ENCODE measurements at places on chromosomes 6 and 20. TPM values are rescaled to one million over a fixed set of nuclear protein-coding genes. Genes with fewer than 3 reads are reported as not detected.

- no peak for DNase-seq
These were observed 95.1 kb upstream of the PTPN1 start for GRCh38 chr20:50415021-50415515.

- DNase-seq, result no peak
These were observed 46.9 kb upstream of the POU3F2 start for GRCh38 chr6:98787435-98787834.

DNA sequence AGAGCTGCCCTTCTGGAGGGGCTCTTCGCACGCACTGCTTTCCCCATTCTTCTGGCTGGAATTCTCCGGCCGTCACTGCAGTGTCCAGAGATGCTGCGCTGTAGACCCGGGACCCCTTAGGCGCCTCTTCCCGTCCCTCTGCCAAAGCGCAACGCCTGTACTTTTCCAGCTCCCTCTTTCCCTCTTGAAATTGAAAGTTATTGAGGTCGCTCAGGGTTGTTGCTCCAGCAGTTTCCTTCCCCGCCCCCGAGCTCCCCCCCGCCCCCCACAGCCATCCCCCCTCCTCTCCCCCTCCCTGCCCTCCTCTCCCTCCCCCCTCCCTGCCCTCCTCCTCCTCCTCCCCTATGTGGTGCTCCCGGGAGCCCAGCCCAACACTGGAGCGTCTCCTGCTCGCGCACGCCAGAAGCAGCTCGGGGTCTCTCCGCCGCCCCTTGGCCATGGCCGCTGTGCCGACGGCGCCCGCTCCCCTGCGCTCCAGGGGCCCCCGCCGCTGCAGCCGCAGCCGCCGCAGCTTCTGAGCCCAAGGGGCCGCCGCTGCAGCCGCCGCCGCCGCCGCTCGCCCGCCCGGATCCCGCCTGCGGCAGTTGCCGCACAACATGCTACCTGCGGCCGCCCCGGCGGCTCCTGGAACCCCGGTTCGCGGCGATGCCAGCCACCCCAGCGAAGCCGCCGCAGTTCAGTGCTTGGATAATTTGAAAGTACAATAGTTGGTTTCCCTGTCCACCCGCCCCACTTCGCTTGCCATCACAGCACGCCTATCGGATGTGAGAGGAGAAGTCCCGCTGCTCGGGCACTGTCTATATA is at the start of gene RSPO3:
TSS of gene RSPO3 (plus strand) at position 374 of the 804 bp plus-strand sequence. CDS start 522 bp downstream, outside the sequence.
- no peak for DNase-seq

DNA sequence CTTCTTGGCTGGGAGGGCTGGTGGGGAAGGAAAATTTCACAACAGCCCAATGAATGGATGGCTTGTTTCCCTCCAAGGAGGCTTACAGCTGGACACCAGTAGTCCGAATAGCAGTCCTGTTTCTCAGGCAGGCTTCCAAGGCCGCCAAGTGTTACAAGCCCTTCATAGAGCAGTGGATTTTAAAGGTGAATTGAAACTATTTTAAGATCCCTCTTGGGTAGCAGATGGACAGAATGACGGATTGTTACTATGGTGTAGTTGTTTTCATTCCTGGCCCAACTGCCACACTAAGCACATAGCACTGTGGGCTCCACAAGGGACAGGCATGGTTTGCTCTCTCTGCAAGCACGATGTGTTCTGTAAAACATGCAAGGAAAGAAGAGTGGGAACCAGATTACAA is 203.3 kb upstream of the TAB2 start:
- DNase-seq, result no peak

DNA sequence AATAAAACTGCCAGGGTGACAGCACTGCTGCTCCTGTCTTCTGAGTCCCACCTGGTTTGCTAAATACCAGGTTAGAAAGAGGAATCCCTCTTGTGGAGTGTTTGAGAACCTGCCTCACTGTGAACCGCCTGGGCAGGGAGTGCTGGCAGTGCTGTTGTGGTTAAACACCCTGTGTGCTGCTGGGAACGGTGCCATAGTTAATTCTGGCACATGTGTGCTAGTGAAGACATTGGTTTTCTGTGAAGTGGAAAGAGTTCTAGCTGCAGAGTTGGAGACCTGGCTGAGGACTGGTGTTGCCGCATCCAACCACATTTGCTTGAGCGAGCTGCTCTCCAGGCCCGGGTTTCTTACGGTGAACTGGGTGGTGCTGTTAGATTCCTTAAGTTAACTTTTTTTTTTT is 72.7 kb downstream of the IGF2R start:
- no peak for DNase-seq

GRCh38 chr6:131101911-131102680 is 33.2 kb upstream of the AKAP7 start:
- DNase-seq, result no peak

DNA sequence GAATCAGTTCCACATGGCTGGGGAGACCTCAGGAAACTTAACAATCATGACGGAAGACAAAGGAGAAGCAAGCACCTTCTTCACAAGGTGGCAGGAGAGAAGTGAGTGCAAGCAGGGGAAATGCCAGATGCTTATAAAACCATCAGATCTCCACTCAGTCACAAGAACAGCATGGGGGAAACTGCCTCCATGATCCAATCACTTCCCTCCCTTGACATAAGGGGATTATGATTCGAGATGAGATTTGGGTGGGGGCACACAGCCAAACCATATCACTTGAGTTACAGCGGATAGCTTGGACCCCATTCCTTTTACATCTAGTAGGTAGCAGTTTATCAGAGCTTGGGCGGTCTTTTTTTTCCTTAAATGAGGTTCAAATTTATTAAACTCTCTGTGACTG is 19.1 kb downstream of the AFDN start:
- DNase-seq, result no peak

DNA sequence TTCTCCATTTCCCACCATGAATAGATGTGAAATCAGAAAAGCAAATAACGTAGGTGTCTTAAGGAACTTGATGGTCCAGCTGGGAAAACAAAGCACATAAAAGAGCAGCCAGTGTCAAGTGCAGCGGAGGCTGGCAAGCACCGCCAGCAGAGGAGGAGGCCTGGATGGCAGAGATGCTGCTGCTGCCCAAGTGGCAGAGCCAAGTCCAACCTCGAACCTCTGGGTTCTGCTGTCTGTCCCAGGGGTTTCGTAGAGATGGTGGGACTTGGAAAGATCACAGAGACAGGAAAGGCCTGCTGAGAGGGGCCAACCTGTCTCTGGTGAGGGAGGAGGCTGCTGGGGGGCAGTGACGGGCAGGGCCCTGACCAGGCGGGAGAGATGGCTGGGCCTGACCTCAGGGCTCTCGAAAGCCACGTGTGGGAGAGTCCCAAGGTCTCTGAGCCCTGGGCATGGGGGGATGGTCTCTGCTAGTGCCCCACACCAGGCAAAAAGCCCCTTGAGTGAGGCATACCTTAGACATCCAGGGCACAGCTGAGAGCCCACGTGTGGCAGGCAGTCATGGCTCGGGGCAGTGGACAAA is 77.3 kb downstream of the TCP11 start:
- no peak for DNase-seq

- DNase-seq, result no peak
These were observed 52.6 kb downstream of the EFCAB8 start for GRCh38 chr20:32911355-32911754.

- DNase-seq, result no peak
These were observed 115.2 kb upstream of the RNF24 start for GRCh38 chr20:4130404-4131189.

- no peak for DNase-seq
These were observed 3.5 kb upstream of the HLA-G start for GRCh38 chr6:29824144-29824543.

DNA sequence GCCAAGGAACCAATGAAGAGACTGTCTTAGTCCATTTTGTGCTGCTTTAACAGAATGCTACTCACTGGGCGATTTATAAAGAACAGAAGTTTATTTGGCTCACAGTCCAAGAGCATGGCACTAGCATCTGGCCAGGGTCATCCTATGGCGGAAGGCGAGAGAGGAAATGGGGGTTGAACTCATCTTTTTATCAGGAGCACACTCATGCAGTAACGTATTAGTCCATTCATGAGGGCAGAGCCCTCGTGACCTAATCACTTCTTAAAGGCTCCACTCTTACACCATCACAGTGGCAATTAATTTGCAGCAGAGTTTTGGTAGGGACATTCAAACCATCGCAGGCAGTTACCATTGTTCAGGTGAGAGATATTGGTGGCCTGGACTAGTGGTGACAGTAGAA is 8.5 kb downstream of the ARFGEF2 start:
- DNase-seq, result no peak

- no peak for DNase-seq
These were observed 57.4 kb upstream of the CEP85L start for GRCh38 chr6:118708744-118709143.

DNA sequence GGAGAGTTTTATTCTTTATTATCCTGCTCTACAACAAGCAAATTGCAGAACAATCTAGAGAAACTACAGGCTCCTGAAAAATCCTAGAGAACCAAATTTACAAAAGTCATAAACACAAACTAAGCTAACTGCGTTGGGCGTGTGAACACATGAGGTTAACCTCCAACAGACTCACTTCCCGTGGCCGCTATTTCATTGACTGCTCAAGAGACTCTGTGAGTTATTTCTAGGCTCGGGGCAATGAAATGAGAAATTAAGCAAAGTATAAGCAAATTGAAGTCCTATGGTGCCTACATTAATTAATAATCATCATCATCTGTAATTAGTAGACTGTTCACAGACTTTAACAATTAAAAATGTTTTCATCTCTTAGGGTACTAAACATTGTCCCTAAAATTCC is 100.0 kb downstream of the MBOAT1 start:
- no peak for DNase-seq

DNA sequence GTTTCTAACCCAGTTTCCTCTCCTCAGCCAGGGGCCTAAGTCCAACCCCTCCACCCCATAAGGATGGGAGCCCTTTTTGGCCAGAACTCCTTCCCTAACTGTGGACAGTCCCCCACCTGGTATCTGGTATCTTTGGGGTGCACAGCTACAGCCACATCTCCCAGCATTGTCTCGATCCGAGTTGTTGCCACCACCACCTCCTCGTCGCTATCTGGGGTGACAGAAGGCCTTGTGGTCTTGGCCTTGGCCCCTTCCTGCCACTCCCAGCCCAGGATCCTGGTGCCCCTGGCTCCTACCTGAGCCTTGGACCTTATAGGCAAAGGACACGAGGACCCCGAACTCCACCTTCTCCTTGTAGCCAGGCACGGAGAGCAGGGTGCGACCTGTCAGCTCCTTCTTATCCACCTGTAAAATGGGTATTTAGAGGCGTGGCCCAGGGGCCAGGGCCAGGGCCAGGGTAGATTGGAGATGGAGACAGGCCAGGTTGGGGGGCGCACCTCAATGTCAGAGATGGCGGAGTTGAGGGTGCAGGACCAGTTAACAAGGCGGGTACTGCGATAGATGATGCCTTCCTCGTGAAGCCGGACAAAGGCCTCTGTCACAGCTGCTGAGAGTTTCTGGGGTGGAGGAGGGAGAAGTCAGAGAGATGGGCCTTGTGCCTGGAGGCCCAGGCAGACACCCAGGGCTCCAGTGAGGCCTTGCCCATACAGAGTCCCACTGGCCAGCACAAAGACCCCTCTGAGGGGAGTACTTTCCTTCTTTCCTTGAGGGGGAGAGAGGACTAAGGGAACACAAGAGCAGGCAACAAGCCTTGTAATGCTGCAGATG is 7.2 kb upstream of the VWA7 start:
- DNase-seq, result no peak

DNA sequence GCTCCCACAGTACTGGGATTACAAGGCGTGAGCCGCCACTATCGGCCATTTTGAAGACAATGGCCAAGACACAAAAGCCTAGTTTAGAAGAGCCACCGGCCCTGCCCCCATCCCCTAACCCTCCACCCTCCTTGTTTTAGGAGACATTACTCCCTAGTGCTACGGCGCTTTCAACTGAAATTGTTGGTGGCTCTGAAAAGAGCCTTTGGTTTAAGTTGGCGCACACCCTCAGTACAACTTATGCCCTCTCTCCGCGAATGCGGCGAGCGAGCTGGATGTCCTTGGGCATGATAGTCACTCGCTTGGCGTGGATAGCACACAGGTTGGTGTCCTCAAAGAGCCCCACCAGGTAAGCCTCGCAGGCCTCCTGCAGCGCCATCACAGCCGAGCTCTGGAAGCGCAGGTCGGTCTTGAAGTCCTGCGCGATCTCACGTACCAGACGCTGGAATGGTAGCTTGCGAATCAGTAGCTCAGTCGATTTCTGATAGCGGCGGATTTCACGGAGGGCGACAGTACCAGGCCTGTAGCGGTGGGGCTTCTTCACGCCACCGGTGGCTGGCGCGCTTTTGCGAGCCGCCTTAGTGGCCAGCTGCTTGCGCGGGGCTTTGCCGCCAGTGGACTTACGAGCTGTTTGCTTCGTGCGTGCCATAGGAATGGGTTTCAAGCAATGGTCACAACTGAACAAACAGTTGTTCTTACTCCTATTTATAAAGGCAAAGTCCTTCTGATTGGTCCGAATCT is 114.9 kb upstream of the BTN3A2 start:
- DNase-seq, result no peak

GRCh38 chr6:169099411-169100202 is 154.0 kb downstream of the THBS2 start:
- DNase-seq, result no peak

- DNase-seq, result no peak
These were observed 1.4 kb downstream of the MAPK13 start for GRCh38 chr6:36131511-36132245.

DNA sequence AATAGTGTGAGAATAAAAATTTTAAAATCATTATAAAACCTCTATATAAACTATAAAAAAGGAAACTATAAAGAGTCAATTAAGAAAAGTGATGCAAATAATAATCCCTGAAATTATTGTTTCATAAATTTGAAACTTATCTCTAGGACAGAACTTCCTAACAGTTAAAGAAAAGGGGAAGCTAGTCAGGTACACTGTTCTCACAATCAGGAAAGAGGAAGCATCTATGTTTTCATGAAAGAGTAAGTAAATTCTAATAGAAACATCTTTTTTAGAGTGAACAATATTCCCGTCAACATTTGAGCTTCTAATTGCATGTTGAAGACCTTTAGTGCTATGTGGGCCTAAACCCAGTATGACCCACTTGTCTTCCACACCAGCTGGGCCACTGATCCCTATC is 1.2 kb upstream of the ADGRF1 start:
- no peak for DNase-seq

GRCh38 chr6:5151360-5151954 is 66.3 kb downstream of the PPP1R3G start:
- no peak for DNase-seq

DNA sequence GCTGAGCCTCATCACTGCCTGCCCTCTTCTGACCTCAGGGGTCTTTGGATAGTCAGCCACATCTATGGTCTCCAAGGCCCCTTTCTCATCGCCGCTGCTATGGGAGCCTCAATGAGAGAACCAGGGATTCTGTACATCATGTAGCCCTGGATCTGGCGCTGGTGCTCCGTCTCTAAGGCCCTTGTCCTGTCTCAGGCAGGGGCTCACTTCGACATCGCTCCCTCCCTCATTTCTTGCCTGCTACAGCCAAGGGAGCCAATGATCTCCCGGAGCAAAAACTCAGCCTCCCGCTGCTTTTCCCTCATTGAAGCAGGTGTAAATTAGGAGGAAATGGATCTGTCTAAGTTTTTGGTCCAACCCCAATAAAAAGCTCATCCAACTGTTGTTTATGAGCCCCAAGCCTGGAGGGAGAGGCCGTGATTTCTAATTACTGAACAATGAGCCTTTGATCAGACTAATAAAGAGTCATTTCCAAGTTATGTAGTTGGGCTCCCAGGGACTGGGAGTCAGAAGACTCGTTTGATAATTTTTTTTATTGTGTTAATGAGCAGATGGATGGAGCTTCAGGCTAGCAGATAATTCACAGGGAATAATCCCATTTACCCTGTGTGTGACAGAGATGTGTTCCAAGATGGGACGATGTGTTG is 30.9 kb downstream of the LBP start:
- no peak for DNase-seq

The KIAA0408 gene
- total RNA-seq, result 4.7 TPM

The FHL5 gene
- 25.9 TPM for total RNA-seq

The SLC52A3 gene
- 1.9 TPM for total RNA-seq

The SKIC2 gene
- total RNA-seq, result 31.3 TPM

The CST1 gene
- total RNA-seq, result not detected

The ATP6V1G2 gene
- total RNA-seq, result 2.4 TPM

The TPD52L1 gene
- 71.8 TPM for total RNA-seq

All from omental fat pad (tissue), 4 donors.